ENCODE measurements at places on chromosomes 13 and 19.
A peak's percentile ranks its signal among the peaks of the same experiment; 100 is the strongest.

DNA sequence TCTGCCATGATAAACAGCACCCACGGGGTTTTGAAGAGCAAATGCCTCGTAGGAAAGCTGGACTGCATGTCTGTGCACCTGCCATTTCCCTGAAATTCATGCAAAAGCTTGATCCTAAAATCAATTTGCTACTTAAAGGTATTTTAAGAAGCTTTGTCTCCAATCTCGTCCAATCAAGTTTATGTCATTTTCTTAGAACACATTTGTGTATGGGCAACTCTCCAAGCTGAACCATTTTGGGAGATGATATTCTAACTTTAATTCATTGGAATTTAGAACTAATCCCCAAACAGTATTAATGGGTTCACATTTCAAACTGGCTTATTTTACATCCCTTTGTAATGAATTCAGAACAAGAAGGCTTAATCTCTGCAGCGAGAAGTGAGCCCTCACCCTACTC lies 822 bp downstream of the ADPRHL1 start:
- H3K4me3 ChIP-seq = no peak overlapping the region
- H3K27me3 ChIP-seq = no peaks in the 10 kb centered on the region
- no peak overlapping the region for H3K27ac ChIP-seq

DNA sequence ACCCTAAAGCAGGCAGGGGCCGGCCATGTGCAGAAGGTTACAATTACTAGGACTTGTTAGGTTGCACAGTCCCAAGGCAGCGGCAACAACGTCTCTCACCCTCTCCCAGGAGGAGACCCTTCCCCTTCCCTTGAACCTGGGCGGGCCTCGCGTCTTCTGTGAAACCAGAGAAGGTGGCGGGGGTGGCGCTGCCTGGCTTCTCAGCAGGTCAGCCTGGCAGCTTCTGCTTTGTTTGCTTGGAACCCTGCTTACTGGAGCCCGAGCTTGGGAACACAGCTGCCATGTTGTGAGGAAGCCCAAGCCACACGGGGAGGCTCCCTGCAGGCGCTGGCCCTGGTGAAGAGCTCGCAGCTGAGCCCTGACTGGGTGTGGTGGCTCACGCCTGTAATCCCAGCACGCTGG lies 15.5 kb downstream of the MKNK2 start:
- no peaks in the 10 kb centered on the region for H3K4me1 ChIP-seq
- peak overlapping the region; percentile 35 for H3K4me3 ChIP-seq
- H3K36me3 ChIP-seq = peaks cover 2% of the 10 kb centered on the region
- H3K27me3 ChIP-seq = no peaks in the 10 kb centered on the region

- peaks cover 14% of the 10 kb centered on the region for H3K27me3 ChIP-seq
- DNase-seq = peak; percentile 84
Observed at GRCh38 chr19:39310558-39311311, 9.9 kb downstream of the LRFN1 start.

- no peak overlapping the region for H3K27ac ChIP-seq
- H3K36me3 ChIP-seq = no peaks in the 10 kb centered on the region
- H3K27me3 ChIP-seq = no peaks in the 10 kb centered on the region
- DNase-seq = no peak
- no peak overlapping the region for H3K4me3 ChIP-seq
Observed at GRCh38 chr13:112653071-112653470, 36.8 kb upstream of the ATP11A start.

DNA sequence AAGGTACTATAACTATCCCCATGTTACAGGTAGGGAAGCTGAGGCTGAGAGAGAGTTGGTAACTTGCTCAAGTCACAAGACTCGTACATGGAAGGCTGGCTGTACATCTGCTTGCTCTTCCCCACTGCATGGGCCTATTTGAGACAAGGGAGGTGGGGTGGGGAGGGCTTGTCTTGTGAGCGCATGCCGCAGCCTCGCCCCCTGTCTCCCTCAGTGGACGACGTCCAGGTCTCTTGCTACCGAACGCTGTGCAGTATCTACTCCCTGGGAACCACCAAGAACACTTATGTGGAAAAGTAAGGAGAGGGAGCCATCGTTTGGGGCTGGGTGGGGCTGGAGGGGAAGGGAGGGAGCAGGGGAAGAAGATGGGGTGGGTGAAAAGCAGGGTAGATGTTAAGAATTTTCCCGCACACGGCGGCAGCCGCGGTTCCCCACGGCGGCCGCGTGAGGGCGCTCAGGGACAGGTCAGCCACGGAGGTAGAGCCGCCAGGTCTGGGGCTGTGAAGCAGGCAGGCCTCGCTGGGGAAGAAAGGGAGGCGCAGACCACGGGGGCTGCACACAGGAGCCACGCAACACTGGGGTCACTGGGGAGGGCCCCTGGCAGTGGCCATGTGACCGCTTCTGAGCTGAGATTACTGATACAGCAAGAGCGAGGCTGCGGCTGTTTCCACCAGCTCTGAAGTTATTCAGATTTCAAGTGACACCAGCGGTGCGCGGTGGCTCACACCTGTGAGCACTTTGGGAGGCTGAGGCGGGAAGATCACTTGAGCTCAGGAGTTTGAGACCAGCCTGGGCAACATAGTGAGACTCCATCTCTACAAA lies 81.5 kb downstream of the RYR1 start:
- 0 out of 2 replicates have a peak overlapping the region, but pooled peaks have one; percentile 52 for H3K27ac ChIP-seq
- H3K4me1 ChIP-seq = 0 out of 2 replicates have a peak, but pooled peaks cover 4% of the 10 kb centered on the region
- H3K27me3 ChIP-seq = no peaks in the 10 kb centered on the region
- DNase-seq = peak; percentile 82
- no peak overlapping the region for H3K4me3 ChIP-seq

- H3K36me3 ChIP-seq = no peaks in the 10 kb centered on the region
- H3K4me1 ChIP-seq = peaks cover 76% of the 10 kb centered on the region
- no peak for DNase-seq
- H3K27me3 ChIP-seq = no peaks in the 10 kb centered on the region
Observed at GRCh38 chr13:27132538-27132937, 39.1 kb downstream of the USP12 start.

DNA sequence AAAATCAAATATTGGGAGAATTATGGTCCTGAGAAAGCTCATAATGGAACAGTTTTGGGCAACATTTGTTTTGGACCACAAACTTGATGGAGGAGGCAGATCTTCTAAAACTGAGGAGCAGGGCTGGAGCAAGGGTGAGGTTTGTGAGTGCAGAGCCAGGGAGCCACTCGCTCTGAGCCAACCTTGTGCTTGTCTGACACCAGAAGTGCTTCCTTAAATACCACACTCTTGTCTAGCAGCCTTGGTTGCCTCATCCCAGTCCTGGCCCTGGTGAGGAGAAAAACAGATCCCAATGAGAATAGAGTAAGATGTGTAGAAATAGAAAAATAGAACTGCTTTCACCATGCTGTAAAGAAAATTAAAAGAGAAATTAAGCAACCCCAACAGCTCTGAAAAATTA lies 6.7 kb downstream of the ZNF317 start:
- H3K4me3 ChIP-seq = no peak overlapping the region
- H3K36me3 ChIP-seq = peaks cover 5% of the 10 kb centered on the region
- H3K27me3 ChIP-seq = no peaks in the 10 kb centered on the region
- H3K4me1 ChIP-seq = peaks cover 23% of the 10 kb centered on the region

GRCh38 chr13:35595181-35595580 lies 118.7 kb upstream of the MAB21L1 start:
- H3K27ac ChIP-seq = no peak overlapping the region
- H3K27me3 ChIP-seq = no peaks in the 10 kb centered on the region
- peaks cover 10% of the 10 kb centered on the region for H3K4me1 ChIP-seq

DNA sequence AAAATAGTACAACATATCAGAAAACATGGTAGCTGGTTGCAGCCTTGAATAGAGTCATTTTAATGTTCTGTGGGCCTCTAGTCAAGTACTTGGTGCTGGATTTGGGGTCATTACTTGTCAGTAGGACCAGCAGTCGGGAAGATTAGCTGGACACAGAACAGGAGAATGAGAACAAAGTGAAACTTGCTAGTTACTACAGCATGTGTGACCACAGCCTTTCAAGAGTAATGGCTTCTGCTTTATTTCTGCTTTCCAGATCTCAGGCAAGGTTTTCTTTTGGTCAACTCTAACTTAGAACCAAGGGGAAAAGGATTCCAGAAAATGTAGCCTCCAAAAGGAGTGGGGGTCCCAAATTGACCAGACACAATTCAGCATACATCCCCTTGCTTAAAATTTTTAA lies 17.1 kb upstream of the VWA8 start:
- no peak for DNase-seq
- H3K27ac ChIP-seq = no peak overlapping the region
- peaks cover 9% of the 10 kb centered on the region for H3K4me1 ChIP-seq
- no peaks in the 10 kb centered on the region for H3K27me3 ChIP-seq
- no peaks in the 10 kb centered on the region for H3K36me3 ChIP-seq

DNA sequence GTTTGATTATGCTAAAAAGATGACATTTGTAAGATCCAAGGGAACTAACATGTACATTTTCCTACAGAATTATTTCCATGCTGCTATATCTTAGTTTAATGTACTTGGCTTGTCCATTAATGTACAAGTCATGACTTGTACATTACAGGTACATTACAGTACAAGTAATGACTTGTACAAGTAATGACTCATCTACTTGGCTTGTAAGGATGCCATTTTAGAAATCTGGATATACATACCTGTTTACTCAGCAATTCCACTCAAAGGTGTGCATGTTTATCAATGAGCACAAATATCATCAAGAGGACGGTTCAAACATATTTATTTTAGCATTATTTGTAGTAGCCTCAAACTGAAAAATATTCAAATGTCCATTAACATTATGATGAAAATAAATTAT lies 87.0 kb upstream of the TRPC4 start:
- H3K4me1 ChIP-seq = no peaks in the 10 kb centered on the region
- no peak for DNase-seq
- no peaks in the 10 kb centered on the region for H3K27me3 ChIP-seq

GRCh38 chr13:27007166-27007565 lies 164.4 kb downstream of the USP12 start:
- H3K4me3 ChIP-seq = peak overlapping the region; percentile 73
- peaks cover 13% of the 10 kb centered on the region for H3K4me1 ChIP-seq
- H3K27me3 ChIP-seq = peaks cover 21% of the 10 kb centered on the region
- H3K36me3 ChIP-seq = no peaks in the 10 kb centered on the region

- H3K4me1 ChIP-seq = peaks cover 27% of the 10 kb centered on the region
- no peak overlapping the region for H3K27ac ChIP-seq
- DNase-seq = peak; percentile 81
- peaks cover 78% of the 10 kb centered on the region for H3K27me3 ChIP-seq
- H3K4me3 ChIP-seq = peak overlapping the region; percentile 70
Observed at GRCh38 chr13:101916108-101916774, 463.8 kb downstream of the ITGBL1 start.

GRCh38 chr13:40484101-40484800 lies 182.2 kb downstream of the FOXO1 start:
- no peak overlapping the region for H3K27ac ChIP-seq
- H3K4me1 ChIP-seq = peaks cover 16% of the 10 kb centered on the region
- no peak for DNase-seq
- H3K27me3 ChIP-seq = no peaks in the 10 kb centered on the region
- no peak overlapping the region for H3K4me3 ChIP-seq
- H3K36me3 ChIP-seq = no peaks in the 10 kb centered on the region

GRCh38 chr13:114108141-114108761 lies 24.2 kb downstream of the RASA3 start:
- no peak overlapping the region for H3K4me3 ChIP-seq
- DNase-seq = no peak
- no peak overlapping the region for H3K27ac ChIP-seq

- H3K4me1 ChIP-seq = peaks cover 53% of the 10 kb centered on the region
- H3K4me3 ChIP-seq = peak overlapping the region; percentile 60
- no peaks in the 10 kb centered on the region for H3K36me3 ChIP-seq
- no peak overlapping the region for H3K27ac ChIP-seq
- peaks cover 78% of the 10 kb centered on the region for H3K27me3 ChIP-seq
- DNase-seq = peak; percentile 74
Observed at GRCh38 chr13:99995589-99996380, 14.2 kb downstream of the ZIC2 start.

DNA sequence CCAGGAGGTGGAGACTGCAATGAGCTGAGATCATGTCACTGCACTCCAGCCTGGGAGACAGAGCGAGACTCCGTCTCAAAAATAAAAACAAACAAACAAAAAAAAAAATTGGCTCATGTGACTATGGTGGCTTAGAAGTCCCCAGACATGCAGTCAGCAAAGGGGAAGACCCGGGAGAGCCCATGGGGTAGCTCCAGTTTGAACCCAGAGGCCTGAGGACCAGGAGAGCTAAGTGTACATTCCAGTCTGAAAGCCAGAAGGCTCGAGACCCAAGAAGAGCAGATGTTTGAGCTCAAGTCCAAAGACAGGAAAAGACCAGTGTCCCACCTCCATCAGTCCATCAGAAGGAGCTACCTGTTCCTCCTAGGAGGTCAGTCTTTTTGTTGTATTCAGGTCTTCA lies 175.2 kb downstream of the TSHZ3 start:
- no peaks in the 10 kb centered on the region for H3K36me3 ChIP-seq
- H3K27me3 ChIP-seq = no peaks in the 10 kb centered on the region
- DNase-seq = no peak

- H3K27ac ChIP-seq = no peak overlapping the region
- no peaks in the 10 kb centered on the region for H3K27me3 ChIP-seq
- DNase-seq = no peak
- H3K4me1 ChIP-seq = peaks cover 21% of the 10 kb centered on the region
- H3K36me3 ChIP-seq = no peaks in the 10 kb centered on the region
- no peak overlapping the region for H3K4me3 ChIP-seq
Observed at GRCh38 chr13:74647991-74648390, 513.8 kb upstream of the KLF12 start.

GRCh38 chr19:19651076-19651475 lies 7.6 kb upstream of the GMIP start:
- H3K27me3 ChIP-seq = no peaks in the 10 kb centered on the region
- no peak for DNase-seq
- no peaks in the 10 kb centered on the region for H3K4me1 ChIP-seq
- H3K27ac ChIP-seq = no peak overlapping the region
- peaks cover 18% of the 10 kb centered on the region for H3K36me3 ChIP-seq

DNA sequence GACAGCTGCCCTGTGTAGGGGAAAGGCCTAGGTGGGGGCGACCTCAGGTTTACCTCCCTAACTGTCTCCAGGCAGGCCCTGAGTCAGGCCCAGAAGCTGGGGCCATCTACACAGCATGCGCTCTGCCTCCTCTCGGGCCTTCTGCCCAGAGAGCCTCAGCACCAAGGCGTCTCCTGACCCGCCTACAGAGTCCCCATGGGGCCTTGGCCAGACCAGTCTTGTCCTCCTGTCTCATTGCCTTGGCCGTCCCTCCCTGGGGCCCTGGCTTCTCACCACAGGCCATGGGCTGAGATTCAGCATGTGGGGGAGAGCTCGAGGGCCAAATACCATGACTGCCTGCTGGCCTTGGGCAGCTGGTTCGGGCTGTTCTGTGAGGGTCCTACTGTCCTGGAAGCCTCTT lies 59.0 kb downstream of the SMARCA4 start:
- H3K36me3 ChIP-seq = peaks cover 44% of the 10 kb centered on the region
- DNase-seq = no peak
- H3K4me1 ChIP-seq = no peaks in the 10 kb centered on the region
- no peak overlapping the region for H3K4me3 ChIP-seq
- H3K27me3 ChIP-seq = no peaks in the 10 kb centered on the region

DNA sequence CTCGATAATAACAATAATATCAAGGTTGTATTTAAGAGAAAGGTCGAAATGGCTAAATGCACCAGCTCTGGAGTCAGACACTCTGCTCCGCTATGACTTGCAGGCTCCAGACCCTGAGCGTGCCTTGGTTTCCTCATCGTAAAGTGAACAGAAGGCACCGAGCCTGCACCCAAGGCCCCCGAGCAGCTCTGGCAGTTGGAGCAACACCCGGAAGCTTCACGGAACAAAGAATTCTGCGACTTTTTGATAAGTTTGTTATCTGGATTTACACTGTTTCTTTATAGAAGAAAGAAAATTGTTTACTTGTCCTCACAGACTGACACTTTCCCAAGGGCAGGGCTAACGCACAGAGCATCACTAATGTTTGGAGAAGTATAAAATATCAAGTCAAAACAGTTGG lies 4.4 kb downstream of the GRTP1 start:
- H3K4me3 ChIP-seq = no peak overlapping the region
- peak overlapping the region; percentile 55 for H3K27ac ChIP-seq
